Cardiac fibroblast (primary cell): ENCODE measurements at places on chromosomes 1 and 21.

- DNase-seq: no peak
Measured at GRCh38 chr1:208486677-208487076, 242.5 kb upstream of the PLXNA2 start.

DNA sequence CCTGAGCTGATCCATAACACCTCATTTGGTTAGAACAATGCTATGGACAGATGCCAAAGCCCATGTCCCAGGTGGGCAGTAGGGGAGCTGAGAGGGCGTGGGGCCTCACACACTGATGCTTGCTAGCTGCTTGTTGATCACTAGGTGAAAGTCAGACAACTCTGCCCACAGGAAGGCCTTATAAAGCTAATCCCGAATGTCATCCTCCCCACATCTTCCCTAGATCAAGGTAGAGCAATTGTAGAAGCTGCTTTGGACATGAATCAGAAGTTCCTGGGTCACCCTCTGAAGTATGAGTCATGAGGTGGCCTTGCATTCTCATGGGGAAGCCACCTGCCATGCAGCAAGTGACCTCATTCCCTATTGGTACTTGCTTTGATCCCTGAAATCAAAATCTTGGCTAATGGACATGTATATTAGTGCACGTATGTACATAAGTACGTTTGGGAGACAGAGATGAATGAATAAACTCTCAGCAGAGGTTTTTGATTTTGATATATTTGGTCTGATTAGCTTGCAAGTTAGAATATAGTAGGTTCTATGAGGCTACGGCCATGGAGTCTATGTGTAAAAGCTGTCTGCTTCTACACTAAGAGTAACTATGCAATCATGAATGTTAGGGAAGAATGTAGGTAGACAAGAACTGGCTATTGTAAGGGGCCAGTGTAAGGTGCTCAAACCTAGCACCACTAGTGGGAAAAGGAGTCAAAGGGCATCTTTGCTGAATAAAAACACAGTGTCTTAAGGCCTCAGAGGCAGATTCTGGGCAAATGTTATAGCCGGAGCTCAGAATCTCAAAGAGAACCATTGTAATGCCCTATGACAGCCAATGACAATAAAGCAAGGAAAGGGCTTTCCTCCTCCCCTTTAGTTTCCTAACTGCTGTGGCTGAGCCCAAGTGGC, 52.6 kb downstream of the ABCA4 start:
- peak; percentile 79 for DNase-seq

DNA sequence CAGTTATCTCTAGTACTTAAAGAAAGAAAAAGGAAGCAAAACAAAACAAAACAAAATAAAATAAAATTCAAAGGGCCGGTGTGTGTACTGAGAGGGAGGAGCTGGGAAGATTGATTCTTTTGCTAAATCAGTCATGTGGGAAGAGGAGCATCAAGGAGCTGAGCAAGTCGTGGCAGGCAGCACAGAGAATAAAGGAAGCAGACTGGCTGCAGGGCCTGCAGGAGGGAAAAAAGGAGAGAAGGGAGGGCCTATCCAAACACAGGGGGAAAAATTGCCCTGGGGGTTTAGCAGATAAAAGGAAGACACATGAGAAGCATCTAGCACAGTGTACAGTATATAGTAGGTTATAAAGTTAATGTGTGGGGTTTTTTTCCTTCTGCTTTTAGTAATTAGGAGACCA, 27.6 kb downstream of the AGO4 start:
- no peak for DNase-seq

DNA sequence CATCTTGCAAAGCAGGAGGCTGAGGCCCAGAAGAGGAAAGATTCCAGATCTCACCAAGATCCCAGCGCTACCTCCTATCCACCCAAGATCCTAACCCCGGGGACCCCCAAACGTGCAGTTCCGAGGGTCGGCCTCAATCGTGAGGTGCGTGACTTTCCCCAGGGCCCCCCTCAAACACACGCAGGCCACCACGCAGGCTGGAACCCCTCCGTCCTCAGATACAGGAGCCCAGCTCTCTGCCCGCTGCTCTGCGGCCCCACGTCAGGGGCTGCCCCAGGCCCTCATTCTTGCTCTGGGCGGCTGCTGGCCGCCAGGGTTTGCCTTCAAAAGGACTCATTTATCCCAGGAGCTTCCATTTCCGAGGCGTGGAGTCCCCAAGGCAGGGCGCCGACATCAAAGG, 39.9 kb downstream of the KRTAP10-1 start:
- no peak for DNase-seq

- DNase-seq: no peak
Measured at GRCh38 chr1:233695901-233696300, 82.0 kb downstream of the KCNK1 start.

GRCh38 chr1:205395616-205396015, 26.2 kb downstream of the LEMD1 start:
- no peak for DNase-seq

GRCh38 chr1:206518206-206518605, 10.9 kb downstream of the RASSF5 start:
- no peak for DNase-seq

- DNase-seq: no peak
Measured at GRCh38 chr1:34520111-34520510, 234.7 kb upstream of the GJB5 start.

- DNase-seq: peak; percentile 66
Measured at GRCh38 chr1:53470155-53470554, 11.0 kb downstream of the DMRTB1 start.

- DNase-seq: no peak
Measured at GRCh38 chr21:44450402-44450801, 4.9 kb upstream of the LRRC3 start.

GRCh38 chr1:43704838-43705237, 2.5 kb upstream of the ST3GAL3 start:
- DNase-seq: peak; percentile 44

GRCh38 chr1:235326719-235327558, 1.0 kb downstream of the ARID4B start:
- DNase-seq: peak; percentile 36
